ENCODE measurements at places on chromosomes 7 and 10.

DNA sequence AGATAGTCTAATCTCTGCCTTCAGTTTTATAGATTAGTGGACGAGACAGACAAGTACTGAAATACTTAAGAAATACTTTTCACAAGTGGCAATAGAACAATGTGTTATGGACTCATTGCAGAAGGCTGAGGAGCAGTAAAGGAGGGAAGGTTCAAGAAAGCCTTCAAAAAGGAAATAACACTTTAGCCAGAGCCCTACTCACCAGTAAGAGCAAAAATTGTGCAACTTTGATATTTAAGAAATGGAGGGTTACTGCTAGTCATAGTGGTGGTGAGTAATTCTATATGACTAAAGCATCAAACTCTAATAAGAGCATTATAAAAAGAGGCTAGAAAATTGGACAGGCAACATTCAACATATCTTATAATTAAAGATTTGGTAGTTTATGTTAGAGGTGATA lies 28.8 kb downstream of the PTPN12 start:
- DNase-seq: no peak

- DNase-seq: no peak
Measured at GRCh38 chr7:134651991-134652390, 5.3 kb downstream of the BPGM start.

GRCh38 chr7:70631718-70632117 lies 500.2 kb upstream of the GALNT17 start:
- DNase-seq: no peak

- DNase-seq: no peak
Measured at GRCh38 chr10:119357412-119358151, 150.2 kb downstream of the GRK5 start.

- no peak for DNase-seq
Measured at GRCh38 chr10:79313320-79313719, 33.9 kb upstream of the PPIF start.

DNA sequence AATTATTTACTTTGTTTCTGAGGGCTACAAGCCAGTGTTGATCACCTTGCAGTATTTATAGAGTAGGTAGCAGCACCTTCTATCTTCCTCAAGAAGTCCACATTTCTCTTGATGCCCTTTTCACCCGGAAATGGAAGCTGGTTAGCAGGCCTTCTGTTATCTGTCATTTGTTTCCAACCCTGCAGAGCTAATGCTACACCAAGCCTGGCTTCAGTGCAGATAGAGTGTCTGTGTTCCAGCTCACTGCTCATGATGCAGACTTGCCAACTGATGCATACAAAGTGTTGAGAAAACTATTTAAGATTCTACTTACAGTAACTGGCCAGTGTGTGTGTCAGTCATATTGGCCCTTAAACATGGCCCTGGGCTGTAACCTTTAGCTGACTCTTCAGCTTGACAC lies 301.0 kb downstream of the LHFPL3 start:
- DNase-seq: no peak

GRCh38 chr7:1452205-1452604 lies 7.1 kb downstream of the MICALL2 start:
- DNase-seq: no peak

- DNase-seq: peak; percentile 28
Measured at GRCh38 chr10:25933653-25934608, at the start of gene MYO3A. TSS of gene MYO3A (plus strand) at chr10:25934229. CDS start at chr10:25952111, 17,882 bp downstream.

GRCh38 chr10:13961097-13961496 lies 369.6 kb downstream of the FRMD4A start:
- no peak for DNase-seq

DNA sequence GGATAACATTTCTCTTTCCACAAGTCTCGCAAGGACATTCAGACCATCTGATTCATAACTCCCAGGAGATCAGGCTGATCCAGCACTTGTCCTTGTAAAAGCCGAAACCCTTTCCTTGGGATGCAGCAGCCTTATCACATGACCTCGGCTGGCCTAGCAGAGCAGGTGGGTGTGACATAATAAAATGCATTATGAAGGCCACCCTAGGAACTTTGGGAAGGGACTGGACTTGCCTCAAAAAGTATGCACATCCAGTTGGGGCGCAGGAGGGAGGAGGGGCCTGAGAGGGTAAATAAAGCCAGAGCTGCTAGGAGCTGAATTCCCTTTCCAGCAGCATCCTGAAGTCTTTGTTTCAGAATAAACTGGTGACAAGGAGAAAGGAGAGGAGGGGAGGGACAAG lies 260.8 kb downstream of the SNX13 start:
- no peak for DNase-seq

GRCh38 chr10:110681023-110681681 lies 37.0 kb downstream of the RBM20 start:
- no peak for DNase-seq

GRCh38 chr7:5695727-5696345 lies 85.6 kb downstream of the RNF216 start:
- DNase-seq: peak; percentile 13

GRCh38 chr7:1085910-1086421 lies 1.9 kb upstream of the GPER1 start:
- DNase-seq: no peak

DNA sequence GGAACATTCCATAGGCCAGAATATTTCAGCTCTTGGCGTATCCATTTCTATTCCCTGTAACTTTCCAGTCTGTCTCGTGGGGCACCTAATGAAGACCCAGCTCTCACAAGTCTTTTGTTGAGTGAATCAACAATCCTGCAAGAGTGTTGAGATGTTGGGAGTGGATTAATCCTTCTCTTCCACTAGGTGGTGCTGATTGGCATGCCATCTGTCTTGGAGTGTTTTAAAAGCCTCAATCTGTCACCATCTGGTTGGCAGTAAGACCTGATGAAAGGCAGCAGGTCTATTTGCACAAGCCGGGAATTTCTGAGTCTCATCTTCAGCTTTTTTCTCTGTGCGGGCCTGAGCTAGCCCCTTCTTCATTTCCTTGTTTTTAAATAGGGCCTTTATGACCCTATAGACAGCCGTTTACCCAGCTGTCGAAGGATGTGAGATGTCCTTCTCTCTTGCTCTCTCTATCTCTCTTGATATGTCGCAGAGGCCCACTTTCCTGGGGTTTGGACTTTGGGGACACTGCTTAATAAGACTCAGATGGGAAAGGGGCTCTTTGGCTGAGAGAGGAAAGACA lies 180.5 kb downstream of the ZNF365 start:
- peak; percentile 29 for DNase-seq

GRCh38 chr10:17432723-17433122 lies 21.7 kb downstream of the ST8SIA6 start:
- DNase-seq: no peak

DNA sequence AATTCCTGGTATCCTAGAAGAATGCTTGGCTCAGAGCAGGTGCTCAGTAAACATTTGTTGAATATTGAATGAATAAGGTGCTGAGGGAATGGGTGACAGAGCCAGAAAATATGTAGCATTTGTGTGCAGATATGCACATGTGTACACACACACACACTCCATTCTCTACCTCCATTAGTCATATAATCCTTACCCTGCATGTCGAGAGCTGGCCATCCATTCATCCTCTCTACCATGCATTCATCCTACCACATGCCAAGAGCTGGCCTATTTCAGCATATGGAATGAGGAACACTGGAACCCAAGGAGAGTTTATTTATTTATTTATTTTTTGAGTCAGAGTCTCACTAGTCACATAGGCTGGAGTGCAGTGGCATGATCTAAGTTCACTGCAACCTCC lies 284.8 kb downstream of the PLXNA4 start:
- DNase-seq: no peak

DNA sequence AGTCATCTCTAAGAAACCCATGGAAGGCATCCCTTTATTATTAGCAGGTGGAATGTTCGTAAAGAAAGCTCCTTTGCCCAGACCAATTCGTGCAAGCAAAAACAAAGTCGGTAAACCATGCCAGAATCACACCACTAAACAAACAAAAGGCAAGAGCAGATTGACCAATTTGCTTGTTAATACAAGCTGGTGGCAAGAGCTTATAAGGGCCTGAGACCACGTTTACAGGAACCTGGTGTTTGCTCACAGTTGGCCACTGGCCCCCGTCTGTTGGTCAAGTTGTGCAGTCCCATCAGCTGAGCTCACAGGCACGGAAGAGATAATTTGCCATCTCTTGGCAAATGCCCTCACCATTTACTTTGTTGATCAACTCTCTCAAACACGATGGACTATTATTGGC lies 342.2 kb upstream of the MKI67 start:
- no peak for DNase-seq

DNA sequence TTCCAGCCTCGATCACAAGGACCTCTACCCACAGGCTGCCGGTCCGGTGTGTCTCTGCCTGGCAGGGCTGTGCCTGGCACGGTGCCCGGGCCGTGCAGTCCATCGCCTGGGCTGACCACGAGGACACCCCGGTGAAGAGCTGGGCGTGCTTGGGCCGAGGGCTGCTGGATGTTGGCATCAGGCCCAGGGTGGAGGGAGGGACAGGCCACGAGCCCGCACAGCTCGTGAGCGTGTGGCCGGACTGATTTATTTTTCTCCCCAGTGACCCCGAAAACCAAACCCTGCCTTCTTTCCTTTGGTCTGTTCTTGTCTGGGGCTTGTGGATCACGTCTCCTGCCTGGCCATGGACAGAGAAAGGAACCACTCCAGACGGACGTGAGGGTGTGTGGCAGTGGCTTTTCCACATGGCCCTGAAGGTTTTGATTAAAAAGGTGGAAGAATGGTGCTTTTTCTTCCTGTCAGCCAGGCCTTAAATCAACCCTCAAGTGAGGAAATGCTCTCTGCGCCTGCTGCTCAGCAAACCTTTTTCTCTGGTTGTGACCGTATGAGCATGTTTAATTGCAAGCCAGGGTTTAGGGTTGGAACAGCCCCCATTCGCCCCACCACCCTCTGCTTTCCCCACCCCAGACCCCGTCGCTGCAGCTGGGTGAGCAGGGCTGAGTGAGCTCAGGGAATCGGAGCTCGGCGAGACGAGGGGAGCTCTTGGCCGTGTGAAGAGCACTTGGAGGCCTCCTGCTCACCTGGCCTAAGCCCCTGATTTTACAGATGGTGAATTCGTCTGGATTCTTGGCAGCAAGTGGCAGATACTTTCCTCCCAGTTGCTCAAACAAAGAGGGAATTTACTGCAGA lies 130.1 kb downstream of the RGS10 start:
- DNase-seq: no peak

- DNase-seq: no peak
Measured at GRCh38 chr7:122770686-122771335, 68.1 kb upstream of the RNF148 start.

DNA sequence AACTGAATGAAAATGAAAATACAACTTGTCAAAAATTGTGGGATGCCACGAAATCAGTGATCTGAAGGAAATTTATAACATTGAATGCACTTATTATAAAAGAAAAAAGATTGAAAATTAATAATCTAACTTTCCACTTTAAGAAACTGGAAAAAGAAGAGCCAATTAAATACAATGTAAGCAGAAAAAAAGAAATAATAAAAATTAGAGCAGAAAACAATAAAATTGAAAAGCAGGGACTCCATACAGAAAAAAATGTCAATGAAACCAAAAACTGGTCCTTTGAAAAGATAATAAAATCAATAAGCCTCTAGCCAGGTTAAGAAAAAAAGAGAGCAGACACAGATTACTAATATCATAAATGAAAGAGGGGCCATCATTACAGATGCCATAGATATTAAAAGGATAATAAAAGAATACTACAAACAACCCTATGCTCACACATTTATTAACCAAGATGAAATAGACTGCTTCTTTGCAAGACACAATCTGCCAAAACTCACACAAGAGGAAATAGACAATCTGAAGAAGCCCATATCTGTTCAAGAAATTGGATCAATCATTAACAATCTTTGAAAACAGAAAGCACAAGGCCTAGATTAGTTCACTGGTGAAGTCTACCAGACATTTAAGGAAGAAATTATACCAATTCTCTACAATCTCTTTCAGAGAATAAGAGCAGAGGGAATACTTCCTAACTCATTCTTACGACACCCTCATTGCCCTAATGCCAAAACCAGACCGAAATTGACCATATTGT lies 233.8 kb upstream of the NEBL start:
- DNase-seq: no peak

GRCh38 chr10:91587710-91588638 lies 44.9 kb downstream of the PPP1R3C start:
- DNase-seq: no peak

GRCh38 chr10:17811146-17811865 lies 2.2 kb downstream of the MRC1 start:
- DNase-seq: no peak

- DNase-seq: no peak
Measured at GRCh38 chr7:158278745-158279320, 308.8 kb downstream of the PTPRN2 start.

DNA sequence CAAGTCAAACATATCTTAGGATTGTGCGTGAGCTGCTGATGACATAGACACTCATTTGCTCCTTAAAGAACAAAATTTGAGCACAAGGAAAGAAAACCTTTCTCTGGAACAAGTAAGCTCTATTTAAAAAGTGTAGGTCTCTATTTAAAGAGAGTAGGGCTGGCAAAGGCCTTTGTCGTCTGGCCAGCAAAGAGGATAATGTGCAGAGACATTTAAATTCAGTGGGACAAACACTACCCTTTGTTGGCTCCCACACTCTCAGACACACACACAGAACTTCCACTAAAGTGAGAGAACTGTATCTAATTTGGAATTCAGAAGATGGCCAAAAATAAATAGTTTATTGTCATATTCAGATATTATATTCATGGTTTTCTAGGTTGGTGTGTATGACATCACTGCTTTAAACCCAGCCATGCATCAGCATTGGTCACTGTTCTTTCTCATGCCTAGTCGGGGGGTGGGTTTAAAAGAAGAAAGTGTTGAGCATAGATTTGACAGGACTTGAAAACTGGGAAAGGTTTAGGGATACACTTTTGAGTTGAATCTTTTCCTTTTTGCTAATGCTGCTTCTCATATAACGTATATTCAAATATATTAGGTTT lies 49.5 kb upstream of the HDAC9 start:
- no peak for DNase-seq

- no peak for DNase-seq
Measured at GRCh38 chr7:17307969-17308648, 9.7 kb downstream of the AHR start.

GRCh38 chr10:115050375-115051010 lies 42.7 kb upstream of the ATRNL1 start:
- no peak for DNase-seq

- DNase-seq: no peak
Measured at GRCh38 chr10:75145590-75145989, 34.1 kb downstream of the SAMD8 start.

- peak; percentile 25 for DNase-seq
Measured at GRCh38 chr10:130360826-130361311, 224.7 kb downstream of the GLRX3 start.

- DNase-seq: no peak
Measured at GRCh38 chr10:829241-829640, 102.3 kb downstream of the LARP4B start.

DNA sequence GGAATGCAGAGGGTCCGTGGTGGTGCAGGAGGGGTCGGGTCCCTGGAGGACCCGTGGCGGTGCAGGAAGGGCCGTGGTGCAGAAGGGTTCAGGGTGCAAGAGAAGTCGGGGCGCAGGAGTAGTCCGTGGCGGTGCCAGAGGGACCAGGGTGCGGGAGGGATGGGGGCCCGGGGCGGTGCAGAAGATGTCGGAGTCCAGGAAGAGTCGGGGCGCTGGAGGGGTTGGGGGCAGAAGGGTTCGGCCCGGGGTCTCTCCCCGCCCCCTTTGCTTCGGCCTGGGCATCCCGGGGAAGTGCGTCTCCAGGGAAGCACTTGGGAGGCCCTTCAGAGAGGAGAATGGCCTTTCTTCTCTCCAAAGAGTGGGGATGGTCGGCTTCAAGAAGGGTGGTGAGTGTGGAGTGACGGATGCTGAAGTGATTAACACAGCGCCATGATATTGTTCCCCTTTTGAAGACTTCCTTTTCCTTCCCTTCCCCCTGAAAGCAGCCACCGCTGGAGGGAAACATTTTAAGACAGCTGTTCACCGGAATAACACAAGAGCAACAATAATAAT lies 997 bp downstream of the WDR37 start:
- no peak for DNase-seq
